Tracheal epithelial cell (primary cell): ENCODE measurements at places on chromosomes 7 and 10. TPM values are rescaled to one million over a fixed set of nuclear protein-coding genes. Genes with fewer than 3 reads are reported as not detected.

CCDC3 gene
- total RNA-seq = 0.96 and 1.7 TPM in 2 replicates

GPR37 gene
- 1.1 and 1.4 TPM in 2 replicates for total RNA-seq

TRIL gene
- not detected in 2 replicates for total RNA-seq

ZNF365 gene
- 0.85 and 3.4 TPM in 2 replicates for total RNA-seq

TM9SF3 gene
- total RNA-seq = 94.7 and 104 TPM in 2 replicates

VENTX gene
- not detected in 2 replicates for total RNA-seq

USP6NL gene
- total RNA-seq = 8.9 and 9.6 TPM in 2 replicates

KNDC1 gene
- total RNA-seq = under 0.01 and 0.21 TPM in 2 replicates

TRIM73 gene
- 0.24 and 1.3 TPM in 2 replicates for total RNA-seq
